ENCODE measurements at places on chromosomes 12 and 14. TPM values are rescaled to one million over a fixed set of nuclear protein-coding genes. Genes with fewer than 3 reads are reported as not detected.

The PGF gene
- total RNA-seq: 4.8 TPM

- H3K4me1 ChIP-seq: no peaks in the 10 kb centered on the region
- H3K27ac ChIP-seq: no peak overlapping the region
- no peaks in the 10 kb centered on the region for H3K36me3 ChIP-seq
- DNase-seq: no peak
- H3K4me3 ChIP-seq: no peak overlapping the region
Observed at GRCh38 chr14:89723930-89724627, 230.5 kb downstream of the EFCAB11 start.

- no peaks in the 10 kb centered on the region for H3K4me1 ChIP-seq
- DNase-seq: no peak
Observed at GRCh38 chr14:21307637-21308036, 27.8 kb downstream of the RPGRIP1 start.

GRCh38 chr12:110279566-110280375, 1.3 kb upstream of the ATP2A2 start:
- DNase-seq: no peak
- H3K4me3 ChIP-seq: no peak overlapping the region
- H3K27me3 ChIP-seq: no peaks in the 10 kb centered on the region
- no peaks in the 10 kb centered on the region for H3K36me3 ChIP-seq
- H3K27ac ChIP-seq: peak overlapping the region; percentile 98

DNA sequence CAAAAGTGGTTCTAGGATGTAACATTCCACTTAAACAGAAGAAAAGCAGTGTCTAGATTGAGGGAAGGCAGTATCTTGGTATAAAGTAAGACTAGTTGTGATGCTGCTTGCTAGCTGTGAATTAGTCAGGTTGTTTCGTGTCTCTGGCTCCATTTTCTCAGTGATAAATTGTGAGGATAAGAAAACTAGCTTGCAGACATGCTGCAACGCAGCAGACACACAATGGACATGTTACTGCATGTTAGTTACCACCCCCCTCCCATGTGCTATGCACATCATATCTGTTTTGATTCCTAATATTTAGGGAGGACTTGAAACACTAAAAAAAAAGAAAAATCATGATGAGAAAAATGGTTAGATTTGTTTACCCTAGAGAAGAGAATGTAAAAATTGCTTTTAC, 2.9 kb downstream of the CCNK start:
- H3K27ac ChIP-seq: no peak overlapping the region
- H3K27me3 ChIP-seq: no peaks in the 10 kb centered on the region
- no peaks in the 10 kb centered on the region for H3K36me3 ChIP-seq
- no peak for DNase-seq

GRCh38 chr12:12693111-12693671, 2.8 kb downstream of the GPR19 start:
- DNase-seq: no peak
- H3K4me1 ChIP-seq: no peaks in the 10 kb centered on the region
- H3K27ac ChIP-seq: no peak overlapping the region
- H3K4me3 ChIP-seq: no peak overlapping the region
- no peaks in the 10 kb centered on the region for H3K27me3 ChIP-seq
- no peaks in the 10 kb centered on the region for H3K36me3 ChIP-seq

GRCh38 chr14:92411941-92412340, 89.0 kb downstream of the SLC24A4 start:
- H3K27ac ChIP-seq: no peak overlapping the region
- H3K27me3 ChIP-seq: no peaks in the 10 kb centered on the region
- H3K36me3 ChIP-seq: no peaks in the 10 kb centered on the region
- no peak for DNase-seq
